ENCODE measurements at places on chromosomes 3 and 15. TPM values are rescaled to one million over a fixed set of nuclear protein-coding genes. Genes with fewer than 3 reads are reported as not detected.

AGBL1 gene
- not detected for total RNA-seq

CPLX3 gene
- not detected for total RNA-seq

SLC38A3 gene
- not detected for total RNA-seq

POPDC2 gene
- 0.10 TPM for total RNA-seq

SLCO3A1 gene
- 0.59 TPM for total RNA-seq

FOXP1 gene
- total RNA-seq: 30.3 TPM

GMNC gene
- total RNA-seq: 0.54 TPM

NR2E3 gene
- total RNA-seq: not detected

FOXL2 gene
- not detected for total RNA-seq

PPIP5K1 gene
- total RNA-seq: 22.0 TPM

RAB6B gene
- 1.1 TPM for total RNA-seq

MBNL1 gene
- total RNA-seq: 334 TPM

GRK7 gene
- not detected for total RNA-seq

TMIE gene
- total RNA-seq: not detected

CCR3 gene
- total RNA-seq: not detected

OR5K2 gene
- total RNA-seq: not detected

STRIT1 gene
- not detected for total RNA-seq

IL17RD gene
- total RNA-seq: 1.8 TPM

SENP2 gene
- 27.6 TPM for total RNA-seq

DMXL2 gene
- total RNA-seq: 8.3 TPM

RYR3 gene
- not detected for total RNA-seq

PLSCR5 gene
- not detected for total RNA-seq

ZDHHC23 gene
- 3.3 TPM for total RNA-seq

RAD51 gene
- total RNA-seq: 12.3 TPM

TTLL13 gene
- total RNA-seq: 0.20 TPM

CACNA1D gene
- not detected for total RNA-seq

CHP1 gene
- 82.7 TPM for total RNA-seq

KLHL40 gene
- not detected for total RNA-seq

CSTA gene
- total RNA-seq: not detected

Measured in mammary microvascular endothelial cell (primary cell).